ENCODE measurements at places on chromosomes 12 and 14. TPM values are rescaled to one million over a fixed set of nuclear protein-coding genes. Genes with fewer than 3 reads are reported as not detected.

DNA sequence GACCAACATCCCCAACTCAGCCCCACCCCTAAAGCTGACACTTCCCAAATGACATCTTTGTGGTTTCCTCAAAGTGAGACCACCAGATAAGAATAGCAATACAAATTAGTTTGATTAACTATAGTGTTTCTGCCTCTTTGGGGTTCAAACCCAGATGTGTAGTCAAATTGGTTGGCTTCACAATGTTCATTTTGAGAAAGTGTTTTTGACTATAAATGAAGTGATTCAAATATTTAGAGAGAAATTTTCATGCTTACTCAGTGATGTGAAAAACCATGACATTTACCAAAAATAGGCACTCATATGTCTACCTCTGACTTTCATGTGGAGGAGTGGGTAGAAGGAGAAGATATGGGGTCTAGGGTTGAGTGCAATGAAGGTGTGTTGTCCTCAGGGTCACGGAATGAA lies 218.4 kb downstream of the BCAT1 start:
- DNase-seq, result no peak

GRCh38 chr14:29853272-29853671 lies 74.4 kb downstream of the PRKD1 start:
- DNase-seq, result no peak

GRCh38 chr12:78703820-78704525 lies 160.6 kb upstream of the SYT1 start:
- DNase-seq, result no peak

- DNase-seq, result no peak
These were observed 11.0 kb downstream of the BDKRB2 start for GRCh38 chr14:96215452-96216244.

DNA sequence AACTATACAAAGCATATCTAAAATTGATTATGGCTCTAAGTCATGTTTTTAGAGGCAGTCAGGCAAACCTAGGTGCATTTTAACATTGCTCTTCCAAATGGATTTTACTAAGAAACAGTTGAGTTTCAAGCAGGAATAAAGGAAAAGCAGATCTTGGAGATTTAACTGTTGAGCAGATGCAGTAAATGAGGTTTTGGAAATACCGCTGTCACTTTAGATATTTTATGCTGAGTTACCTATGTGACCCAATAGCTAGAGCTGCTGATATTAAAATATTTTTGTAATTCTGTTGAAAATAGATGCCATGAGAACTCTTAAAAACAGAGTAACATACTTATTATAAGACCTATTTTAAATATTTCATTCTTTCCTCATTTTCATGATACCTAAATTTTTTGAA lies 181.4 kb downstream of the SYT1 start:
- DNase-seq, result no peak

DNA sequence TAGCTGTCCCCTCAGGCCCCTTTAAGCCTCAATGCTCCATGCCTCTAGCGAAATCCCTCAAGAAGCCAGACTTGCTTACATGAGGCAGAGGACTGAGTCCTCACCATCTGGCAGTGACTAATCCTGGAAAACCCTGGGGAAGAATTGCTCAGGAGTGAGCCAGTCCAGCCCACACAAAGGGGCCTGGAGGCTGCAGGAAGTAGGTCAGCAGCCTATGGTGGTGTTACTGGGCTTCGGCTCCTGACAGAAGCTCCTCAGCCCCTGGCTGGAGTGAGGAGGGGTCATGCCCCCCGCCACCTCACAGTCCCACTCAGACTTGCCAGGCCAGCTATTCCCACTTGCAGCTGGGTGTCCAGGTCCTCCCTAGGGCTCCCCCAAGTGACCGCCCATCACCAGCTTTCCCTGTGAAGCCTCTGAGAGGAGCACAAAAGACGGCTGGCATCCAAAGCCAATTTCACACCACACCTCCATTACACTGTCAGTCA lies 250.5 kb downstream of the DPF3 start:
- DNase-seq, result peak; percentile 30

GRCh38 chr12:46559311-46559710 lies 186.7 kb upstream of the SLC38A2 start:
- DNase-seq, result peak; percentile 94

DNA sequence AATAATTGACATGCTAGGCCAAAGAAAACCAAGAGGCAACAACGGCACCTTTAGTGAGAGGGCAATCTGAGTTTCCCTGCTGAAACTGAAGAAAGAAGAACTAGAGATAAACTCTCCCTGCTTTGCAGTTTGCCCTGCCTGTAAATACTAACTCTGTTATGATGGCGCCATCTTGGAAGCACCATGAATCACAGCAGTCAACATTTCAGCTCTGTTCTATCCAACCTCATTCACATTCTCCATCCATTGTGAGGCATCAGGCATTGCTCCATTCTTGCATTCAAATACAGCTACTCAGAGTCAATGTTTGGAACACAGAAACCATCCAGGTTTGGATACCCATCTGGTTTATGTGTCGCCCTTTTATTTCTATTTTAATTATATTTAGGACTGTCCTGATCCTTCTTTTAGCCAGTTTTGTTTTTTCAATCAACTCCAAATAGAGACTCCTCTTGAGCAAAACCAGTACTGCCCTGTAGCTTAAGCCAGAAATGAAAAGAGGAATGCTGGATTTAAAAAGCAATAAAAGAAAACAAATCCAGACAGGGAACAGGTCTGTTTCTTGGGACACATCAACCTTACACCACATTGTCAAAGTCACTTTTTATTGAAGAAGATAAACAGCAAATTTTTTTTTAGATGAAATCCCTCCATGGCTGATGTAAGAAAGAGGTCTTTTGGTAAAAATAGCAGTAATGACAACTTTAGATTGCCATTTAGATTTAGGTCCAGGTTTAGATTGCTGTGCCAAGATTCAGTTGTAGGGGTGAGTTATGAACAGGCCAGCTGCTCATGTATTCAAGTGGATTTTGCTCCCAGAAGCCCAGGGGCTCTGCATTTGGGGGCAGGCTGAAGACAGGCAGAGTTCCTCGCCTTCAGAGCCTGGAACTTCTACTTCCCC lies 33.3 kb upstream of the PPM1A start:
- DNase-seq, result no peak

DNA sequence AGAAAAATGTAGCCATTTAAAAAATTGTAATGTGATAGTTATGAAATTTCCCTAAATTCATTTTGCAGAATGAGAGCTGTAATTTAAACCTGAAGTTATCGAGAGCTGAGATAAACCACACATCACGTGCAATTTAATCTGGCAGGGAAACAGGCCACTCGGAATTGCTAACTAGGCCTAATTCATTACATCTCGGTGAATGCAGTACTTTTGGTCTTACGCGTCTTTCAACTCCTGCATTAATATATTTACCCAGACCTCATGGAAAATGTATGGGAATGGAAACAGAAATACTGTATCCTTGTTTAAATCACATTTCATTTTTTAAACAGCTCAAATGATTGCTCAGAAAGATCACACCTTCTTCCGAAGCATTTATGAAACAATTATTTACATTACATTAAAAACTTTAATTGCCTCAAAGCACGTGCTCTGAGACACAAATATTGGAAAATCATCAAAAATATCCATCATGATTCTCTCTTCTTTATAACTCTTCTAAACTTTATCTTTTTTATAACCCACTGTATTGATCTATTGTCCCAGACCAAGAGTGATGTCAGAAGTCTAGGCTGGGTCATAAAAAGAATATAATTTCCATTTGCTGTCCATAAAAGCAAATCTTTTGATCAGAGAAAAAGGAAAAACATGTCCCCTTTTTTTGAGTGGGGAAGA lies 111.7 kb upstream of the MYL2 start:
- no peak for DNase-seq

- DNase-seq, result peak; percentile 63
These were observed 252.4 kb downstream of the ITPR2 start for GRCh38 chr12:26580619-26581018.

GRCh38 chr14:88305528-88306322 lies 17.3 kb downstream of the KCNK10 start:
- DNase-seq, result no peak

- DNase-seq, result no peak
These were observed 91.8 kb downstream of the PLXNC1 start for GRCh38 chr12:94240171-94240570.

- no peak for DNase-seq
These were observed 43.8 kb upstream of the BICD1 start for GRCh38 chr12:32062881-32063280.

DNA sequence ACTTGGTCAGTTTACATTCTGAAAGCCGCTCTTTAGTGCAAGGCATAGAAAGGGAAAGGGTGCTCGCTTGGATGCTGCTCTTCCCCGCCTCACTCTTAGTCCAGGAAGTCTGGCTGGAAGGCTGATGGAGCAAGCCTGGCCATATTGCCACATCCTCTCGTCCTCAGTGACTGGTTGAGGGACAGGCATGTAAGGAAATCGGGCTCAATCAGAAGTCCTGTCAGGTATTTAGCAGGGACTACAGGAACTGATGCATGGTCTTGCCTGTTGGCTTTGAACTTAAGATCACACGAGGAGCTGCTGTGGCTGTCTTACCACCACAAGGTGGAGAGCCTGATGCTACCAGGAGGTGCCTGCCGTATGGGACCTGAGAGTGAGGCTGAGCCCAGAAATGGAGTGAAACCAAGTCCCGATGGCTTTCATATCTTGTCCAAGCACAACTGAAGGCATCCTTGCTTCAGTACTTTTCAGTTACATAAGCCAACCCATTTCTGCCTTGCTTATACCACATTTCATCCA lies 10.7 kb upstream of the C12orf75 start:
- no peak for DNase-seq

- no peak for DNase-seq
These were observed 68.8 kb downstream of the PPP2R5C start for GRCh38 chr14:101830271-101830670.

DNA sequence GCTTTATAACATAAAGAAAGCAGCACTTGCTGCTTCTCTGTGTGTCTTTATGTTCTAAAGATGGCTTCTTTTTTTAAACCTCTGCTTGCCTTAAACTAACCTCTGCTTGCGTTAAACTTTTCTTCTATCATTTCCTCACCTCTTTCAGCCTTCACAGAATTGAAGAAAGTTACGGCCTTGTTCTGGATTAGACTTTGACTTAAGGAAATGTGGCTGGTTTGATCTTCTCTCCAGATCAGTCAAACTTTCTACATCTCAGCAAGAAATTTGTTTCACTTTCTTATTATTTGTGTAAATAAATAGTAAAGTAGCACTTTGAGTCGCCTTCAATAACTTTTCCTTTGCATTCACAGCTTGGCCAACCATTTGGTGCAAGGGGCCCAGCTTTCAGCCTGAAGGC lies 64.2 kb downstream of the CMAS start:
- no peak for DNase-seq

DNA sequence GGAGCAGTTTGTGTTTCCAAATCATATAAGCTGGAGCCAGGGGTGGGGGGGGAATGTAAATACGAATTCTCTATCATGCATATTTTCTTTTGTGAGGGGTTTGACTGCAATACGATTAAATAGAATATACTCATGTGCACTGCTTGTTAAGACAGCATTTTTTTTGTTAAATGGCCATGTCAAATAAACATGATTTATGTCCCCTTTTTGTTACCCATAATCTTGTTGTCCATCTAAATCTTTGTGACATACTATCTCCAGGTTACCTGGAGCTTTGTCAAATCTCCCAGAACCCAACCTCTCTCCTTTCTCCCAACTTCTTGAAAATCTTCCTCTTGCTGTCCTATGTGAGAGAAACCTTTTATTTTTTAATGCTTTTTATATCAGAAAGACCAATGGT lies 233.1 kb downstream of the SLC25A21 start:
- DNase-seq, result no peak

DNA sequence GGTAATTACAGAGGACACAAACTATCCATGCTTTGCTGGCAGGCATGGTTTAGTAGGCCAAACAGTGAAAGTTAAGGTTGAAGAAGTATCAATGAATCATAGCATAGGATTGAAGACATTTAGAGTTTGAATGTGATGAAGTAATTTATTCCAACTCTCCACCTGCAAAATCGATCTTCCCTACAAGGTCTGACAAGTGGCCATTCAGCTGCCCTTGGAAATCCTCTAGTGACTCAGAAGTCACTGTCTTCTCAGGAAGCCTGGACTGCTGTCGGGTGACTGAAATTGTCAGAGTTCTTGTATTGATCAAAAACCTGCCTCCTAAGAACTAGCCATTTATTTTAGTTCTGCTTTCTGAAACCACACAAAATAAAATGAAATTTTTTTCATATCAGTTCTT lies 17.7 kb upstream of the STXBP6 start:
- DNase-seq, result no peak

DNA sequence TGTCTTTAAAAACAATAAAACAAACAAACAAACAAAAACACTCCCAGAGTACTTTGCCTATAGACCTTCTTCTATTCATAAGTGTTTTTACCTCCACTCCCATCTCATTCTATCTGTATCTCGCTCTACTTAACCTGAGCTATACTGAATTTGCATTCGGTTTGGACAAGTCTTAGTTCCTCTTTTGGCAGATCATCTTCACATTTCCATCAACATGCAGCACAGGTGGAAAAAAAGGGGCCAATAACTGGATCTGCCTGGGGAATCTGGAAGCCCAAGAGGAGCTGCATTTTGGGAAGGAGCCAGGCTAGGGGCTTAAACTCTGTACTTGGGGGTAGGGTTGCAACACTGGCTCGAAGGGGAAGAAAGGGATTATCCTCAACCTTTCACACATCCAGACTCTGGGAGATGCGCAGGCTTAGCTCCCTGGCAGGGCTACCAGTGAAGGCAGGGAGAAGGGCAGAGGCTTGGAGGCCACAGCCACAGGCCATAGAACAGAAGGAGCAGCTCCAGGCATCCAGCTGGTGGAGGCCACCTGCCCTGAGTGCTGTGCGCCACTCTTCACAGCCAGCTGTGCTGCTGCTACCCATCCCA lies 4.1 kb downstream of the NINJ2 start:
- DNase-seq, result no peak

- DNase-seq, result no peak
These were observed 490.5 kb downstream of the TMEM132D start for GRCh38 chr12:129413295-129413694.

DNA sequence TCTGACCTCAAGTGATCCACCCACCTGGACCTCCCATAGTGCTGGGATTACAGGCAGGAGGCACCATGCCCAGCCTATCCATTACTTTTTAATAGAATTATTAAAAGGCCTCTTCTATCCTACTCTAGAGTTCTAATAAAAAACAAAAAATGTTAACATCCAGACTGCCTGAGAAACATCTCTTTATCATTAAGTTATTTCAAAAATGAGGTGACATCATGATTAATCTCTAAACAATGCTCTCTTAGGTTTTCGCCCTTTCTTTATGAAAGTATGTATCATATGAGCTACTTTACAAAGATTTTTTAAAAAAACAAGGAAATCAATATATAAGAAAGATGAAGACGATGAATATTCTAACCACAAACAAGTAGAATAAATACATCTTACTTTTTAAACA lies 52.6 kb downstream of the FGD6 start:
- DNase-seq, result no peak

Gene AKAP6
- total RNA-seq, result 21.8 TPM

Gene TESPA1
- total RNA-seq, result 0.30 TPM

Gene MFAP5
- 125 TPM for total RNA-seq

Gene TCL1B
- total RNA-seq, result not detected

Gene PMCH
- total RNA-seq, result not detected

Gene SYCP3
- total RNA-seq, result 0.10 TPM

Gene CCDC92
- 7.8 TPM for total RNA-seq

Gene OR6C1
- total RNA-seq, result not detected

Gene ANKRD33
- not detected for total RNA-seq

Gene RNASE3
- 2.7 TPM for total RNA-seq

Gene PAWR
- 46.6 TPM for total RNA-seq

Gene PROX2
- not detected for total RNA-seq

Gene RIN3
- 8.2 TPM for total RNA-seq

Gene YEATS4
- 12.9 TPM for total RNA-seq

Gene GRIP1
- total RNA-seq, result 6.4 TPM

Gene PDZRN4
- 0.79 TPM for total RNA-seq

Gene HOXC9
- total RNA-seq, result 4.0 TPM

Gene TSHR
- 2.9 TPM for total RNA-seq

Gene CLEC2D
- 6.0 TPM for total RNA-seq

Gene IL31
- total RNA-seq, result not detected

Data from skin of body (tissue), 3 donors.